ENCODE measurements at places on chromosomes 1 and 21.

GRCh38 chr1:15089258-15089992 is 64.1 kb upstream of the TMEM51 start:
- no peak for DNase-seq

DNA sequence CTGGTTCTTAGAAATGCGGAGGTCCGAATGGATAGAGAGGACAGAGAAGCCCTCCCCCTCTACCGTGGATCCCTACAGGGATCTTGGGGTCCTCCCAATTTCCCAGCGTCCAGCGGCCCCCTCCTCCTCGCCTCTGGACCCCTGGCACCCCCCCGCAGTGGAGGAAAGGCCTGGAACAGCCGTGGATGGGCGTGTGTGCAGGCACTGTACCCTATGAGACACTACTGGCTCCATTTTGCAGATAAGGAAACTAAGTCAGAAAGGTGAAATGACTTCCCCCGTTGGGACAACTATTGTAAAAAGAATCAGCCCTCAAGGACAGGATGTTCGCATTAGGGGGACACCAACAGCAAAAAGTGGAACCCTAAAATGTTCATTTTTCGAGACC is 931 bp upstream of the CLSTN1 start:
- DNase-seq: no peak

DNA sequence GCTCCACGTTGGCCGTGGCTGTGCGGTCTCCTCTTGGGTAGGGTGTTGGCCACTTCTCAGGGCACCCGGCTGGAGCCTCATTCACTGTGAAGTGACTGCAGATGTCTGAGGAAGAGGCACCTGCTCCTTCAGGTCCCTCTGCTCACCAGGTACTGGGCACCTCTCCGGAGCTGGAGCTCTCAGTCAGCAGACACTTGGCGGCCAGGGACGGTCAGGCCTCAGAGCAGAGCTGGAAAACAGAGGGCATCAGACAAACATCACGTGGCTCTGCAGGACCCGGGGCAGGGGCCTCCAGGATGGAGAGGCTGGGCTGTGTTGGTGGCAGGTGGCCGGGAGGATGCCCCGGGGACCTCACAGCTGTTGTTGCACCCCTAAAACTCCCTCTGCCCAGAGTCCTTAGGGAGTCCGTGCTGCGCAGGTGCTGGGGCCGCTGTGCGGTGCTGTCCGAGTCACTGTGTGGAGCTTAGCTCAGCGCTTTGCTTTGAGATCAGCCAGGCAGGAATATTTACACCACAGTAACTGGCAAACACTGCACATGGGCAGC is 59.7 kb downstream of the SLX9 start:
- no peak for DNase-seq

DNA sequence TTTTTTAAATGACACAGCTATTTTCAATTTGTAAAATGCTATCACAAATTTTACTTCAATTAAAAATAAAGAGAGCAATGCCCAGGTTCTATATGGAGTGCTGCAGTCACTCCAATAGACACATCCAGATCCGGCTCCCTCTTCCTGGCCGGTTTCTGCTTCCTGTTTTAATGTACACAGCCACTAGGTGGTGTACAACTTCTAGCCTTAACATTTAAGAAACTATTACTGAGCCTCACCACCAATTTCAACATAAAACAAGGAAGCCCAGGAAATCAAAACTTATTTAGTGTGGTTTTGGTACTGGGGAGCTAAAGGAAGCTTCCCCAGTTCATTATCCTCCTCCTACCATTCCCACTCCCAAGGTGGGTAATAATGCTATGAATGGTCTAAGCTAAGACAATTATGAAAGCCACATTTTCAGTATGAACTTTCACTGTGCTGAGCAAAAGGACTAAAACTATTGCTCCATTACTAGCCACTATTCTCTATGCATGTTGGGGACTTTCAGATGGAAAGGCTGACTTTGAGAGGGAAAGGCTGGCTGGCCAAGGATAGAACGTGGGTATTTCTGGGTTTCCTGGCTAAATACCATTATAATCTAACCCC is 25.5 kb upstream of the MTMR11 start:
- DNase-seq: peak; percentile 43

DNA sequence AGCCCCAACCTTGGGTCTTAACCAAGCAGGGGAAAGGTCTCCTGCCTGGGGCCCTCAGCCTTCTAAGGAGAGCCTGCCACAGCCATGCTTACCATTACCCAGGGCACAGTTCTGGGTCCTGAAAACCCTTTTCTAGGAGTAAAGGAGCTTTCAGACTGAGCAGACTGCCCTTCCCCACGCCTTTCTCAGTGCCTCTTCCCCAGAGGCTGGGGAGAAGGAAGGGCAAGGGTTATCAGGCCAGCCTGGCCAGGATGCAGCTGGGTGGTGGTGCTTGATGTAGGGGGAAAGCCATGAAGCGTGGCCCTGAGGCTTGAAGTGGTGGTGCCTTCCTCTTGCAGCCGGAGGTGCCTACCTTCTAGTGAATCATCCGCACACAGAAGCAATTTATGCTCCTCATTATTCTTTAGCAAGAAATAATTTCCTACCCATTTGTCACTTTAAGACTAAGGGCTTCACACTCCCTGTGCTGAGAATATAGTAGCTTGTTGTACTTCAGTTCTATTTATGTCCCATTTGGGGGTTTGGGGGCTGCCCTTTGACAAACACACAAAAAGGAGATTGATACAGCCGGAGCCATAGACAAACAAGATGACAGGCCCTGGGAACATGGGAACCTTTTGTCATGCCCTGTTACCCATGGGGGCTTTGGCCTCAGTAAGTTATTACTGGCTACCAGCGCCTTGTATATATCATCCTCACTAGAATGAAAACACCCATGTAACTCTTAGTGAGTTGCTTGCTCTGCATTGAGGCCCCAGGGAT is 40.7 kb downstream of the MAN1C1 start:
- no peak for DNase-seq

DNA sequence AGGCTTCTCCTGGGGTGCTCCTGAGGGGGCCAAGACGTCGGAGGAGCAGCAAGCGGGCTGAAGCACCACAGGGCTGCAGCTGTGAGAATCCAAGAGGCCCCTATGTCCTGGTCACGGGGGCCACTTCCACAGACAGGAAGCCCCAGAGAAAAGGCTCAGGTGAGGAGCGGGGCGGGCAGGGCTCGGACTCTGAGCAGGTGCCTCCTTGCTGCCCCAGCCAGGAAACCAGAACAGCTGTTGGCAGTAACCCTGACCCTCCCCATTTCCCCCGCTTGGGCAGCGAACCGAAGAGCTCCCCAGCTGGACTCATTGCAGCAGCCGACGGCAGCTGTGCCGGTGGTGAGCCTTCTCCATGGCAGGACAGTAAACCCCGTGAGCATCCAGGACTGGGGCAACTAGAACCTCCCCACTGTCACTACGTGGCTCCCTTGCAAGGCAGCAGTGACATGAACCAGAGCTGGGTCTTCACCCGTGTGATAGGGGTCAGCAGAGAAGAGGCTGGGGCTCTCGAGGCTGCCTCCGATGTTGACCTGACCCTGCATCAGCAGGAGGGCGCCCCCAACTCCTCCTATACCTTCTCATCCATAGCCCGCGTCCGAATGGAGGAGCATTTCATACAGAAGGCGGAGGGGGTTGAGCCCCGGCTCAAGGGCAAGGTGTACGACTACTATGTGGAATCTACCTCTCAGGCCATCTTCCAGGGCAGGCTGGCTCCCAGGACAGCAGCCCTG is 625 bp downstream of the KLHDC7A start:
- no peak for DNase-seq

DNA sequence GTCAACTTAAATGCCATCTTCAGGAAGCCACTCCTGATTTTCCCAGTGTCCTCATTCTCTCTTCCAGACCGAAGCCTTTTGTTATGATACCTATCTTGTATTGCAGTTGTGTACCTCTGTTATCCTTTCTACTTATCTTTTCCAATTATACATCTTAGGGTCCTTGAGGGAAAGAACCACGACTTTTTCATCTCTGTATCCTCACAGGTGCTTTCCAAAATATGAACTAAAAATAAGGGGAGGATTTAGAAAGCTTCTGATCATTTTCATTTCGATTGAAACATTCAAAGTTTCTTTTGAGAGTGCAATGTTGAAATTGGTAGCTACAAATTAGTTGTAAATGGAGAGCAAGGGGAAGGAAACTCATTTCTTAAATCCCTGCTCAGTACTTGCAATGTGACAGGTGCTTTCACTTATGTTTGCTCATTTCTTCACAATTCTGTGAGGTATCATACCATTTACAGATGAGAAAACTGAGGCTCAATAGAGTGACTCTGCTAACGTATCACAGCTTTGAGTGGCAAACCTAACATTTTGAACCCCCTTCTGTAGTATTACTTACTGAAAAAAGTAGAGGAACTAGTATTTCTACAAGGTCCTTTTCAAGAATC is 24.2 kb downstream of the SLC19A2 start:
- no peak for DNase-seq

DNA sequence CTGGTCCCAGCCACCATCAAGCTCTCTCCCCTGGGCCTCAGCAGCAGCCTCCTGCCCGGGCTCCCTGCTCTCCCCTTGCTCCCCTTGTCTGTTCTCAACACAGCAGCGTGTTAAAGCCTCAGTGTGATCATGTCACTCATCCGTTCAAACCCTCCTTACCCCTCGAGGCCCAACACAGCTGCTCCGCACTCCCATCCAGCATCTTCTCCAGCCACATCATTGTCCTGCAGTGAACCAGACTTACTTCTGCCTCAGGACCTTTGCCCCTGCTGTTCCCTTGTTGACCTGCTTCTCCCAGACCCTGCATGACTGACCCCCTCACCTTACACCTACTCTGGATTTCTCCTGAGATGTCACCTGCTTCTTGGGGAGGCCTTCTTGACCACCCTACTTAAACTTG is 13.3 kb downstream of the CDK18 start:
- no peak for DNase-seq
